Inflammatory macrophage treated with lipopolysaccharide for 4 hours (primary cell): ENCODE measurements at places on chromosomes 7 and 10.

GRCh38 chr10:106648534-106649481, 515.7 kb downstream of the SORCS1 start:
- DNase-seq: no peak

DNA sequence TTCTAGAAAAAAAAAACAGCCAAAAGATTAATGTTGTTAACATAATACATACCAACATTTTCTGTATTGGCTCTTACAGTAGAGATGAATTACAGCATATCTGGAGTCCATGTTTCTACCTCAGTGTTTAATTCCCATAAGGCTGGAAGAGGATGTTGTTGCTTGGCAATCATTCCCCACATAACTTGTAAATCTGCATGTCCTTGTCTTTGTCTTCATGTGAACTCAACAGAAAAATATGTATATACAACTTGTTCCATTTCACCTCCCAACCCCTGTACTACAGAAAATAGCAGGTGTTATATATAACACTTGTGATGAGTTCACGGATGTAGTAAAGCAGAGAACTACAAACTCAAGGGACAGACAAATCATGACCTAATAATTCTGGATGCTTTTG, 160.9 kb upstream of the SEMA3C start:
- DNase-seq: no peak

DNA sequence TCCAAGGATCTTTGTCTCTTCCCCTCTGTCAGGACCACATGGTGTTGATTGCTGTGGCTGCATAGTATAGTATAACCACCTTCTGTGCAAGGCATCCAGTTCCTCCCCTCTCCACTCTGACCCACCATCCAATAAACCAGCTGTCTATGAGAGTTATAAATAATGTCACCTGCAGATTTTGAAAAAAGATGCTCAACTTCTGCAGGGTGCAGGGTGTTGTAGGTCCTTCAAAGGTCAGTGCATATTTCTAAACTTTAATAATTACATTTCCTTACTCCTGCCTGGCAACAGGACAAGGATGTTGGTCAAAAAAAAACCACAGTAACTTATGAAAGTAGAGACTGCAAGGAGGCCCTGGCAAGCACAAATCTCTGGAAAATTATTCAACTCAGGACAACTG, 166.2 kb downstream of the PKD1L1 start:
- DNase-seq: no peak

DNA sequence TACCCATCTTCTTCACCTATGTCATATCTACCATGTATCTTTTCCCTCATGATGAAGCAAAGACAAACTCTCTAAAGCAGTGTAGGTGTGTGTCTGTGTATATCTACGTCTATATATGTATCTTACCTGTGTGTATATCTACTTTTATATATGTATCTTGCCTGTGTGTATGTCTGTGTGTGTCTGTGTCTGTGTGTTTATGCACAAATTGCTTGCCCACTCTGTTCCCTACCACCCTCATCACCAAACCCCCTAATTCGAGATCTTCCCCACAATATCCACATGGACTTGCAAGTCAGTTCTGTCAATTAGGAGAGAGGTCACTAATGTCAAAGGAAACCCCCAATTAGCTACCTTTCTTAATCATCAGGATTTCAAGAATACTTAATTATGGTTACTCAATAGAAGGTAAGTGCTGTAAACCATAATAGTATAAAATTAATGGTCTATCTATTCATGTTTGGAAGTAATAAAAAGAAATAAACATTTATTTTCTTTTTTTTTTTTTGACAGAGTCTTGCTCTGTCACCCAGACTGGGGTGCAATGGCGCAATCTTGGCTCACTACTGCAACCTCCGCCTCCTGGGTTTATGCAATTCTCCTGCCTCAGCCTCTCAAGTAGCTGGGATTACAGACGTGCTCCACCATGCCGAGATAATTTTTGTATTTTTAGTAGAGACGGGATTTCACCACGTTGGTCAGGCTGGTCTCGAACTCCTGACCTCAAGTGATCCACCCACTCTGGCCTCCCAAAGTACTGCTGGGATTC, 43.6 kb downstream of the ANKRD61 start:
- DNase-seq: peak; percentile 72

DNA sequence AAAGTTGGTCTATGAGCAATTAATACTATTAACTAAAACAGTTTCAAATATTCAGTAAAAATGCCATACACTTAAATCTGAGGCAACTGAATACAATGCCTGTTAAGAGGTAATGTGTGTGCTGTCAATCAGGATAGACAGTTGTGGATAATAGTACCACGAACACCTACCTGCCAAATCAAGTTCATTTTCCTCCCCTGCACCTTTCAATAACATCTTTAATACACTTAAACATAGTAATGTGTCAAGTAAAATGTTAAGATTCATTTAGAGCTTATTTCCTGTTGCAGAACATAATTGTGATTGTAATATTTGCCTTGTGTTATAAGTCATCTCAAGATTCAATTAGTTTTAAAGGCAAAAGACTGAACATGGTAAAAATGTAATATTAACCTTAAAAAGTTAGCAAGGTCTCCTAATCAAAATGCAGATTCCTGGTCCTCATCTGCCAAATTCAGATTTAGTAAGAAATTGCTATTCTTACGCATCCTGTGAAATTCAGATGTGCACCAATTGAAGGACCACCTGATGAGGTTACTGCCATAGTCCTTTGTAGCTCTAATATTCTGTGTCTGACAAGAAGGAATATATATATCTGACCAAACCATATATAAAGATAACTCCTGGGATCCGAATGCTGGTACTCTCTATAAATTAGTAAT, 37.1 kb downstream of the COL1A2 start:
- no peak for DNase-seq

DNA sequence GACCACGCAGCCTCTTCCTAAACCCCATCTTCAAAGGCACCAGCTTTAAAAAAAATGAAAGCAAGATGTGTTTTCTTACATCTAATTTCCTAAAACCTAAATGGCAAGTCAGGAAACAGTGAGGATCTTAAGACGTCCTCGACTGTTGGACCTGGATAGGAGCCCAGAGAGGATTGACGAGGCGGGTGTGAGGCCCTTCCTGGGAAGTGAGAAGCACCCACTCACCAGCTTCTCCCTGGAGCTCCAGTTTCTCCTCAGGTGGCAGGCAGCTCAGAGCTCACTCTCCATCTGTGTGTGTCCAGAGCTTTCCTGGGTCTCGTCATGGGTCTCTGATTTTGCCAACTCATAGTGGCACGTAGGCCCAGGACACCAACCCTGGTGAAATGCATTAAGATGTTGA, 614.0 kb upstream of the AUTS2 start:
- no peak for DNase-seq

- peak; percentile 54 for DNase-seq
Measured at GRCh38 chr7:31633894-31634494, 53.0 kb upstream of the PPP1R17 start.

GRCh38 chr7:7449055-7449454, 86.6 kb downstream of the COL28A1 start:
- DNase-seq: no peak

- DNase-seq: no peak
Measured at GRCh38 chr7:111005445-111005844, 85.5 kb upstream of the LRRN3 start.

GRCh38 chr7:50268990-50269389, 35.5 kb upstream of the IKZF1 start:
- peak; percentile 39 for DNase-seq

DNA sequence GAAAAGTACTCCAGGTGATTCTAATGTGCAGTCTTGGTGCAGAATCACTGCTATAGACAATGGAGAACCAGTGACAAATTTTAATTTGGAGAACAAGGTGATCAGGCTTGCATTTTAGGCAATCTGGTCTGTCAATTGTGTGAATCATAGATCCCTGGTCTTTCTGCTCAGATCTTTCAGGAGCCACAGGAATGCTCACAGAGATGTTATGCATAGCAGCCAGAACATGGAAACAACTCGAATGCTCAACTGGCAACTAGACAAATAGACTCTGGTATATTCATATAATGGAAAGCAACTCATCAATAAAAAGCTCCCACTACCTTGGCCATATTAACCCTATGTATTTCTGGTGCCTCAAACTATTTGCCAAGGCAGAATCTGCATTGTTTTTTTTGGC, 209.1 kb downstream of the PHF14 start:
- DNase-seq: no peak

DNA sequence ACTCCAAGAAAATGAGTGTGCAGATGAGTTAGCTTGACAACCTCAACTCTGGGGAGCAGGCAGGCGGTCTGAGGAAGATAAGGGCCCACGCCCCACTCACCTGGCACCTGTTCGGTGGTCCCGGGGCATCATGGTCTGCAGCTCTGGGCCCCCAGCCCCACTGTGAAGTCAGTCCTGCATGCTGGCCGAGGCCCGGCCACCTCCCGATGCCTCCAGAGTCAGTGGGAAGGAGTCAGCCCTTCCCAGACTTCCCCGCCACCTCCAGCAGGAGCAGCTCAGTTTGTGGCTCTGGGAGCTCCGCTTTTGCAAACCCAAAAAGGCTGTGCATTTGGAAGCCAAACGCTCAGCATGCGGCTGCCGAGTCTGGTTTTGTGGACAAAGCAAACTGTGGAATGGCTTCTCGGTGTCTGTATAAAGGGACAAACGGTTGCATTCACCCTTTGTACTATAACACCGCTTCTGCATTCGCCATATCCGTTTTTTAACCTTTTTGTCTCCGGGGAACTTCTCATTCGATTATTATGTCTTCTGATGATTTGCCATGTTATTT, 167.3 kb downstream of the CCDC3 start:
- no peak for DNase-seq

DNA sequence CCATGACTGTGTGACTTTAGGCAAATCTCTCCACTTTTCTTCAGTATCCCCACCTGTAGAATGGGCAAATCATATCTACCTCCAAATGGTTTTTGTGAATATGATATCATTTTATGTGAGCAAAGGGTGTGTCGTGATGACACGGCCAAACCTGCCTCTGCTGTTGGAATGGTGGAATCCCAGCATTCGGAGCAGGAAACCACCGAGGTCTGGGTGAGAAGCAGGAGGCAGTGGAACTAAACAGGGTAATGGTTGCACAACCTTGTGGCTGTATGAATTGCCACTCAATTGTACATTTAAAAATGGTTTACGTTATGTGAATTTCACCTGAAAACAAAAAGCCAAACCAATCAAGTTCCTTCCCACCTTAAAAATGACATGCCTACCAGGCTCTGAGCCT, 131.4 kb upstream of the ZMIZ1 start:
- no peak for DNase-seq

DNA sequence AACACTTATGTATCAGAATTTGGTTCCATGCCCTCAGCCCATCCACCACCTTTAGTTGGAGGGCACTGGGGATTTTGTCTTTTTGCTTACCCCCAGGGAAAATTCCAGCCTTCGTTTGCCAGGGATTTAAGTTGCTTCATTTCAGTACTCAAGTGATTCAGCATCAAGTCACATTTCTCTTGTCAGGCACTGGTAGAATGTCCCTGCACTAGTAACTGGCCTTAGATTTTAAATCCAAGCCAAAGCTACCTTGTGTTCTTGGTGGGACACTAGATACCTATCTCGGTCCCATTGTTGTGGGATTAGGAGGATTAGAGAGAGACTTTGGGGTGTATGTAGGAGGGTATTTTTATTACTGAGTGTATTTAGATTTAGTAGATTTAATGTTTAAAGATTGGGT, 613.1 kb downstream of the SUGCT start:
- DNase-seq: no peak

GRCh38 chr10:116158036-116158435, 115.0 kb downstream of the GFRA1 start:
- no peak for DNase-seq

DNA sequence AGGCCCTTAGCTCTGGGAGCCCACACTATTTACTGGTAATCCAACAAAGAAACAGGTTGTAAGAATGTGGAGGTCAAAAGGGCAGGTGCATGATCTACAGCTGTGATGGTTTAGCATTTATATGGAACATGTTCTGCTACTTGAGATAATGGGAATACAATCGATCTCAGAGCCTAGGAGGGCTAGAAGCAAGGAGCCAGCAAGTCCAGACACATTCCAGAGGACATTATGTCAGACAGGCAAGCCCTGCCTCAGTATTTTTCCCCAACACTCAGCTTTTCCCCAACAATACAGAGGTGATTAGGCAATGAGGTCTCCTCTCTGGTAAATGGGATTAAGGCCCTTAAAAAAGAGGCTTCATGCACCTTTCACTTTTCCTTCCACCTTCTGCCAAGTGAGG, 21.4 kb upstream of the GNAT3 start:
- no peak for DNase-seq

DNA sequence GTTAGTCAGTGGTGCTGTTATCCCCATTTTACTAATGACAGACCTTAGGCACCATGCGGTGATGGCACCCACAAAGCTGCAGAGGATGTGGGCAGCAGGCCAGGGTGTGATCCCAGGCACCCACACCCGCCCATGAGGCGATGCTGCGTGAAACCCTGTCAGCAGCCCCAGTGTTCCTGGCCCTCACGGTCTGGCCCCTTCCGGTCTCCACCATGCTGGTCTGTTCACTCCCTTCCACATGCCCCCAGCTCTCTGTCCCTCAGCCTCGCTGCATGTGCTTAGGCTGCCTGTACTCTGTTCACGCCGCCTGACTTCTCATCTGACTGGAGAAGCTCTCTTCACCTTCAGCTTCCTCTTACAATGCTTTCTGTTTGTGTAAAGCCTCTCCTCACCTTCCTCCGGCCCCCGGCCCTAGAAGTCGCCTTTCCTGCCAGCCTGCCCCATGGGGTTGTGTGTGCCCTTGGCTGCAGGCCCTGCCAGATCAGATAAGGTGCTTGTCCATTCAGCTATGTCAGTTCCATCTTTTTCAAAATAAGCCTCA, 17.6 kb upstream of the ORAI2 start:
- no peak for DNase-seq

- DNase-seq: peak; percentile 64
Measured at GRCh38 chr10:27448921-27449320, 55.2 kb upstream of the RAB18 start.

DNA sequence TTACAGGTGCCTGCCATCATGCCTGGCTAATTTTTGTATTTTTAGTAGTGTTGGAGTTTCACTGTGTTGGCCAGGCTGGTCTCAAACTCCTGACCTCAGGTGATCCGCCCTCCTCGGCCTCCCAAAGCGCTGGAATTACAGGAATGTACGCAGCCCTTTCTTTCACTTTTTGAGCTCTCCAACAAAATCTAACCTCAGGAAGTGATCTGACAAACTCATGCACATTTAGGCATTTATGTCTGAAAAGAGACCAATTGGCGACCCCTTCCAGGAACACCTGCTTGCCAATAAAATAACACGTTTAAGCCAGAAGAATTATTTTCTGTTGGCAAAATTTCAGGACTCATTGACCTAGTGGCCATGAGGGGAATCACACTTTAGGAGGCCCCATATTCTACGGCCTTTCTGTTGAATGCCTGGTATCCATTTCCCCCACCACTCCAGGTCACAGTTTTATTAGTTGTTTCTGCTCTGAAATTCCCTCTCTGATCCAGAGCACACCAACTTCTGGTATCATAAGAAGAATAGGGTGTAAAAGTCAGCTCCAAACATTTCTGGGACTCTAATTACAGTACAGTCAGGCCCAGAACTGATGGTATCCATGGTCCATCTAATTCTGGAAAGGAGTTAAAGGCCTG, 65.8 kb upstream of the FRMD4A start:
- DNase-seq: no peak
